NT2/D1 (cell line): ENCODE measurements at places on chromosomes 7 and 10.

GRCh38 chr10:124092250-124092859 is 1.0 kb downstream of the CHST15 start:
- DNase-seq, result no peak

DNA sequence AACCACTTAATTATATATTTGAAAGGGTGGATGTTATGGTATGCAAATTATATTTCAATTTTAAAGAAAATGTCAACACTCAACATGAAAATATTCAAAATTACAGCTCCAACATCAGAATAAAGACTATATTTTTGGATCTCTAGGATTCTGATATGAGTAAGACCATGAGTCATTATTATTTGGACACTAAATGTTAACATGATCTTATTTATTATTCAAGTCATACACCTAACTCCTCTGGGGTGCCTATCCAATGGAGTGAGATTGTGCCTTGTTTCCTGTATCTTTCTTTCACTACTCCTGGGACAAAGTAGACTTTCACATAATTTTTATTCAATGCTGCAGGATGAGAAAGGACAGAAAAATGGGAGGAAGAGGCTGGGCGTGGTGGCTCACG is 135.2 kb upstream of the PRSS1 start:
- no peak for DNase-seq

DNA sequence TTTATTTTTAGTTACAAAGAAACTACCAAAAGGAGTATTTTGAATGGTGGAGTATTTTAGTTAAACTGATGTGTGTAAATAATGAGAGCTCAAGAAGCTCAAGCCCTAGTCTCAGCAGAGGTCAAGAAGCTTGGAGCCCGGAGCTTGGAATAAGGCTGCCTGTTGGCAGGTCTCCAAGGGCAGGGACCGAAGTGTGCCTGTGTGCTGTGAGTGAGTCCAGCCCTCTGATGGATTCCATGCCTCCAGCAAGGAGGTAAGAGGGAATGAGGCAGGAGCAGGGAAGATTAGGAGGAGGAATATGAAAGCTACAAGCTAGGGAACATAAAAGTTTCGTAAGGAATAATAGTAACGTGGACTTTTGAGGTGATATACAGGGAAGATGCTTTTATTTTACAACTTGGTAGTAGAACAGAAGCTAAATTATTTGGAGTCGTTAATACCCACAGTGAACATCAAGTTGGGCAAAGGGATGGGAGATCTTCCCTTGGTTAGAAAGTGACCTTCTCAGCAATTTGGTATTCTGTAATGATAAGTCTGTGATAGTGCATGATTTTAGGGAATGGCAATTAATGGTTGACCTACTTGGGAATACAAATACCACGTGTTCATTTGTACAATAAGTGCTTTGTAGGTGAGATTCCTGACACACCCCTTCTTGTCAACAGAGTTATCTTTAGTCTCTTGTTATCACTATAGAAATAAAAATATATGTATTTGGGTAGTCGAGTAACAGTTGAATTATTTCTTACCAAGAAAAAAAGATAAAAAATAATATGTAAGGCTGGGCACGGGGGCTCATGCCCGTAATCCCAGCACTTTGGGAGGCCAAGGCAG is 4.6 kb downstream of the SEC23IP start:
- DNase-seq, result no peak

- DNase-seq, result no peak
Measured at GRCh38 chr7:595621-596010, 76.0 kb upstream of the PDGFA start.

GRCh38 chr10:66788178-66788987 is 137.5 kb upstream of the LRRTM3 start:
- no peak for DNase-seq

DNA sequence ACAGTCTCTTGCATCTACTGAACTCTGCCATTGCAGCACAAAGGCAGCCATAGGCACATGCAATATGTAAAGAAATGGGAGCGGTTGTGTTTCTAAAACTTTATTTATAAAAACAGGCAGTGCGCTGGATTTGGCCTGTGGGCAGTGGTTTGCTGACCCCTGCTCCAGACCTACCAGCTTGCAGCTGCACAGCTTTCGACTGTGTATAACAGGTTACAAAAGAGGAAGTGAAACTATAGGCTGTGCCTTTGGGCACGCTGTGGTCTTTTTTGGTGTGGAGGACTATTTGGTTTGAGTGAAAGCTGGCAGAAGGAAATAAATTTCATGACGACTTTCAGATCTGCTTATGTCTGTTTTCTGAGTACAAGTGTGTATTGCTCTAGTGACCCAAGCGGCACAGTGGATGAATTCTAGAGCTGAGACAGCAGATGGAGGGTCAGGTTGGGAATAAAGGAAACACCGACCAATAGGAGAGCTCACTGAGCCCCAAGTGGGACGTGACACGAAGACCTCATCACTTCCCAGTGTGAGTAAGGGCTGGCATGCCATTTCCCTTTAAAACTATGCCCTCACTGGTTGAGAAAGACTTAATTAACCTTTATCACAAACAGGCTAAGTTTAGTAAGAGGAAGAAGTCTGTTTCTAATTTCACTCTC is 152.7 kb downstream of the ANK3 start:
- DNase-seq, result no peak

DNA sequence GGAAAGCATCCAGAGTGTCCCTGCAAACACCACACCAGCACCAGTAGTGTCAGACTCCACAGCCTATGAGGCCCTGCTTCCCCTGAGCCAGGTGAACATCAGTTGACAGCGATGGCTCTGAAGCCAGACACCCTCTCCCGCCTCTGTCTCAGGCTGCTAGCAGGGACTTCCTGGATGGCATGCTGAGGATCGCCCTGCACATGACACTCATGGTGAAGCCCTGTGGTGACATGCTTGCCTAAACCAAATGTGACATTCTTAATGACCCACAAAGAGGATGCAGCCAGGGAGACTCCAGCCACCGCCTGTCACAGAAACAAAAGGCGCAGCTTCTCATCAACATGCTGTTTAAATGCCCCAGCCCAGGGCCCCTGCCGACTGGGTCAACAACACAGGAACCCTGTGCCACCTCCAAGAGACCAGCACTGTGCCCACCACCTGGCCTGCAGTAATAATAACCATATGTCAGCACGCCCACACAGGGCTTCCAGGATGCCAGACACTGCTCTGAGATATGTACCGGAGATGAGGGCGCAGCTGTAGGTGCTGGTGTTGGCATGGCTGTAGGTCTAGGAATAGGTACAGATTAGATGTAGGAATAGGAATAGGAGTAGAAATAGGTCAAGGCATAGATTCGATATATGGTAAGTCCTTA is 81.3 kb downstream of the GRID1 start:
- DNase-seq, result no peak

- no peak for DNase-seq
Measured at GRCh38 chr7:83550100-83550499, 98.8 kb downstream of the SEMA3E start.

DNA sequence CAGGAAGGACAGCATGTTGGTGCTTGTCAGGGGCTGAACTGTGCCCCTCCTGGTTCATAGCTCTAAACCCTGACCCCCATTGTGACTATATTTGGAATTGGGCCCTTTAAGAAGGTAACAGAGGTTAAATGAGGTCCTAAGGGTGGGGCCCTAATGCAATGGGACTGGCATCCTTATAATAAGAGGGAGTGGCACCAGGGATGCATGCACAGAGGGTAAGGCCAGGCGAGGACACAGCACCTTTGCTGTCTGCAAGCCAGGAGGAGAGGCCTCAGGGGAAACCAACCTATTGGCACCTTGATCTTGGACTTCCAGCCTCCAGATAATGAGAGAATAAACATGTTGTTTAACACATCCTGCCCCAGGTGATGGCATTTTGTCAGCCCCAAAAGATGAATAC is 61.3 kb upstream of the EBF3 start:
- no peak for DNase-seq

DNA sequence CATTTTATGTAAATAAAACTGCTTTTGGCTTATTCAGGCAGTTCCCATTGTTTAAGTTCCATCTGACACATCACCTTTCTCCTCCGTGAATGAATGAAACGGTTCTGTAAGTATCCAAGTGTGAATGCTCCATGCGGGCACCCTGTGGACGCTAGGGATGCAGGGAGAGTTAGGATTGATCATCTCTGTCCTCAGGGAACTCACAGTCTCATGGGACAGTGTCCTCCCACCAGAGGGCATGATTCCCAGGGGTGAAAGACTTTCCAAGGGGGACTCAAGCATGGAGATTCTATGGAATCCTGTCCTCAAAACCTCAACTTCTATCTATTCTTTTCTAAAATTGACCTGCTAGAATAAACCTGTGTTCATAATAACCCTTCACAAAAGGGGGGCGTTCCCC is 98.8 kb downstream of the HECW1 start:
- DNase-seq, result no peak

DNA sequence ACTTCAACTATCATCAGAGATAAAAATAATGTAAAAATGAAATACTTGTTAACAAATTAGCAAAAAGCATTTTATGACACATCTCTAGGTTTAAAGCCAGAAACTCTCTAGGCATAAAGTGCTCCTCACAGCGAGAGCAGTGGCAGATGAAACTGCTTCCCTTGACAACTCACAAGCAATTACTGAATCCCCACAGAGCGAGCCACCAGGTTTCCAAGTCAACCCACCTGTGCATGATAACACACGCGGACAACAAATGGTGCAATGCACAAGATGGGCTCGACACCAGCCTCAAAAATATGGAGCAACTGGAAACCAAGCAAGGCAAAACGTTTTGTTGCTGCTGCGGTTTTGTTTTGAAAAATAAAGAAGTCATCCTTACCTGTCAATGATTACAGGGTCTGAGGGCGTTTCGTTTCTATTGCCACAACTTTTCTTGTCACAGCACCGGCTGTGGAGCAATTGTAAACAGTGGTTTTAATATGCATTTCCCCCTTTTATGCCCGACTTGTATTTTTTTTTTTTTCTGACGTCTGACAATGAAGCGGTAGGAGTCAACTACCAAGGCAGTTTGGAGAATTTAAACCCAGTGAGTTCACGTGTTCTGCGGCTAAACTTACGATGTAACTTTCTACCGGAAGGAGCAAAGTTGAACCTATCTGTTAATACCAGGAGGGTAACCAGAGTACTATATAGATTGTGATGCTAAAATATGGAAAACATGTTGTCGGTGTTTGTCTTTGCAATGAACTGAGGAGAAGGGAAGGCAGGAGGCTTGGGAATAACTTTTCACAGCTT is 7.0 kb downstream of the EBF3 start:
- DNase-seq, result no peak

DNA sequence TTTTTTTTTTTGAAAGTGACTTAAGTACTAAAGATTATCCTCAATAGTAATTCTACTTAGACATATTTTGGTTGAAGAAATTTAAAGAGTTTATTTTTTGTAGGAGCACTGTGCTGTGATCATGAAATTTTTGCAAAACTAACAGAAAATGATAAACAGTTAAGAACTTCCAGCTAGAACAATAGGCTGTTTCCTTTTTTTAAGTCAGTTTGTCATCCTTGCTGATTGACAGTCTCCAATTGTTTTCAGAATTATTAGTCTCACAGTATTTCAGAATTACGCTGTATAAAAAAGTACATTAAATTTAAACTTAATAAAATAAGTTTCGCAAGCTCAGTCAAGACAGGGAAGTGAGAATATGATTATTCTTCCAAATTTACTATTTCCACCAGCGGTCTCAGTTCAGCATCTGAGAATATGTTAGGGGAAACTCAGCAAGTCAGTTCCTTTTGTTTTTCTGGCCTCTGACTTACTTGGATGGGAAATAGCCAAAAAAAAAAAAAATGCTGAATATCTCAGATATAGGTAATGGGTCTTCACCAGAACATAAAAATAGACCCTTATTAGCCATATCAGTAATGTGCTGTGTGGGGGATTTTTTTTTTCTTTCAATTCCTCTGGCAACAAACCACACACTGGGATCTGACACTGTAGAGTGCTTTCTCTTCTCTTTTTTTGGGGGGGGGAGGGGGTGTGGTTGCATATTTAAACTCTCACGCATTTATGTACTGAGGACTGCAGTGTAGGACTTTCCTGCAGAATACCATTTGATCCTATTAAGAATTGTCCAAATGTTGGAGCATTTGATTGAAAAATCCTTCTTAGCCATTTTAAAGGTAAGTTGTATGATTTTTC is at the start of gene CD36:
Gene CD36 (plus strand): TSS at position 732 of the 855 bp plus-strand sequence. CDS start 8,099 bp downstream, outside the sequence.
- DNase-seq, result no peak

- DNase-seq, result no peak
Measured at GRCh38 chr7:103343332-103343731, 1.2 kb downstream of the DNAJC2 start.

- DNase-seq, result no peak
Measured at GRCh38 chr7:131602994-131603372, 46.6 kb upstream of the PODXL start.
